Inflammatory macrophage (primary cell): ENCODE measurements at places on chromosomes 12 and 14.

GRCh38 chr14:50403419-50403818 is 6.7 kb upstream of the CDKL1 start:
- no peak for DNase-seq

DNA sequence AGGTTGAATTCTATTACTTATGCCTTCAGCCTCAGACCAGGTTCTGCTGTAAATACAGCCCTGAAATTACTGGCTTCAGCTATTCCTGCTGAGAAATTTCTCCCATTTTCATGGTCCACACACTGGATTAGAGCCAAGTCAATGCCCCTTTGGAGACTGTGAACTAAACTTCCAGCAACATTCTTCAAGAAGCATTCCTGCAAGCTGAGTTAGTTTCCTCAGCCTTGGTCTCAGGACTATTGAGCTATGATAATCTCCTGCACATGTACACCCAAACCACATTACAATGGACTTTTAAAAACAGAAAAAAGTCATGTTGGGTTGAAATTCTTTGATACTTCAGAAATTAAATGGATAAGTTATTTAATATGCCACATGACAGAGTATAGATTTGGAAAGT is 58.0 kb upstream of the AVPR1A start:
- no peak for DNase-seq

DNA sequence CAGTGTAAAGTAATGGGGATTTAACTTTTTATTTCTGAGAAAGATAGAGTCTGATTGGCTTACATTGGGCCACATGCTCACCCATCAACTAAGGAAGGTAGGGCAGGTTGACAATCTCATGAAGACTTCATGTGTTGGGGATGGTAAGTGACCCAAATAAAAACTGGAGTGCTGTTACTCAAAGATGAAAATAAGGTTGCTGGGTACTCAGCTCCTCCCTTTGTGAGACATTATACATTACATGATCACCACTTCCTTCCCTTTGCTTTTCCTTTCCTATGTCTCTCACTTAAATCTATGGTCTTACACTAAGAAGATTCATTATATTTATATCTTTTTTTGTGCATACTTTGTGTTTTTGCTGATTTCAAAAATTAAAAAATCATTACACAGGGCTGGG is 224.0 kb upstream of the PLXNC1 start:
- DNase-seq: no peak

DNA sequence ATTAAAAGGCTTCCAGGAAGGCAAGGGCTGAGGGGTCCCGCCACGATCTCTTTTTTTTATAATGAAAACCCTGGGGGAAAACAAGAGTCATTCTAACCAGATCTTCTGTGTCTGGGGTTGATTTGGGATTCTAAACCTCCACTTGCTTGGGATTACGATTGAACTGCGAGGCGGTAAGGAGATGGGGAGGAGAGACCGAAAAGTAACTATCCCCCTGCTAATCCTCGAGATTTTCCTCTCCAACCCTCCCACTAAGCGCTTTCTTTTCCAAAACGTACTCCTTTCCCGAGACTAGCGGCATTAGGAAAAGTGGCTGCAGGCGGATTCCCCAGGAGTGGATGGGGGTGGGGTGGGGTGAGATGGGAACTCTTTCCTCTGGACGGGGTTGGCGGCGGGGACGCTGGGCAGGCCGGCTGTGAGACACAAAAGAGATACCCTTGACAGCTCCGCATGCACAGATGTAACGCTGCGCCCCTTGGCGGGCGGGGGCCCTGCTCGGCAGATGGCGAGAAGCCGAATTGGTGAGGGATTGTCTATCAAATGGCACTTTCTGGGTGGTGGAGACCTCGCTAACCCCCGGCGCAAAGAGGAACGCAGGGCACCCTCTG is 830 bp upstream of the SRRM4 start:
- DNase-seq: no peak

- DNase-seq: no peak
Observed at GRCh38 chr14:23566778-23567185, 809 bp downstream of the AP1G2 start.

DNA sequence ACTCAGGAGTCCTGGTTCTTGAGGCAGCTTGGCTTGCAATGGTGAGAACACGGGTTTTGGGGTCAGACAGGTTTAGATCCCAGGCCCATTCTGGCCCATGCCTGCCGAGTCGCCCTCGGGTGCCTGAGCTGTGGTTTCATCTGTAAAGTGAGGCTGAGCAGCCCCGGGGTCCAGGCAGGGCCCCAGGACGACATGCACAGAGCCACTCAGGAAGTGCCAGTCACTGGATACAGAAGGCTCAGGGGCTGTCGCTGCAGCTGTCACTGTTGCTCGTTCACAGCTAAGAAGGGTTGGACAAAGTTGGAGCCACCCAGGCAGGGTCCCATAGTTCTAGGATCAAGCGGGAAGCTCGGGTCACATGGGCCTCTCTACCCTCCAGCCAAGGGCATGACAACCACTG is 403.1 kb downstream of the BCL11B start:
- no peak for DNase-seq

DNA sequence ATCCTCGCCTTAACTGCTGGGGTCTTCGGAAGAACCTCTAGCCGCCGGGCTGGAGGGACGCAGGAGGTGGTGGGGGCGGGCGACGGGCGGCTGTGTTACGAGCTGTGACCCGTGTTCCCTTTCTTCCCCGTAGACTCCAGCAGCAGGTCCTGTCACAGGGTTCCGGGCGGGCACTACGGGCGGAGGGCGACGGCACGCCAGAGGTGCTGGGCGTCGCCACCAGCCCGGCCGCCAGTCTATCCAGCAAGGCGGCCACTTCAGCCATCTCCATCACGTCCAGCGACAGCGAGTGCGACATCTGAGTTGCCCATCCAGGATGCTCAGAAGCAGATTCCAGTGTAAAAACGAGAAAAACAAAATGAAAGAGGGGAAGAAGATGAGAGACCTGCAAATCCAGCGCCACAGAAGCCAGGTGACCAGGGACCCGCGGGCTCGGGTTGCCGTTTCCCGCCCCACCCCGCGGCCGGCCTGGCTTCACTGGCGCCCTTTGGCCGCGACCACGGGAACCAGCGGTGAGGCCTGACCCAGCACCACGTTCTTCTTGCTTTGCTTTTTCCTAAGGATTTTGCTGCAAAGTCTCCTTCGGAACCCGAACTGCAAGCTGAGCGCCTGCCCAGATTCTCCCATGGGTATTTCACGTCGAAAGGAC is 2.1 kb downstream of the SIX6 start:
- DNase-seq: no peak

GRCh38 chr12:93766796-93767523 is 89.8 kb downstream of the CRADD start:
- DNase-seq: peak; percentile 60

DNA sequence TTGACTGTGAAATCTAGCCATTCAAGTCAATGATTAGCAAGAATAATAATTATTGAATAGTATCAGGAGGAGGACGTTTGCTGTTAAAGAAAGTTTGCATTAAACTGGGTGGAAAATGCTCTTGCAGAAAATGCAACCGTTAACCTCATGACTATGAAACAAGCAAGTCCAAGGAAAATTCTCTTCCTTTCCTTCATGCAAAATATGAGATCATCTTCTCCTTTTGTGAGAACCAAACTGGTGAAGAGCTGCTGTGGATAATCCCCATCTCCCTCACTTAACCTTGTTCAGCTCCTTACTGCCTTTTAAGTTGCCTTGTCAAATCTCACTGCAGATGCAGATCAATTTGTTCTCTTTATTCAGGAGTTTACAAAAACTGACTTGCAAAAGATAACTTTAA is 142.5 kb downstream of the BCAT1 start:
- peak; percentile 11 for DNase-seq

DNA sequence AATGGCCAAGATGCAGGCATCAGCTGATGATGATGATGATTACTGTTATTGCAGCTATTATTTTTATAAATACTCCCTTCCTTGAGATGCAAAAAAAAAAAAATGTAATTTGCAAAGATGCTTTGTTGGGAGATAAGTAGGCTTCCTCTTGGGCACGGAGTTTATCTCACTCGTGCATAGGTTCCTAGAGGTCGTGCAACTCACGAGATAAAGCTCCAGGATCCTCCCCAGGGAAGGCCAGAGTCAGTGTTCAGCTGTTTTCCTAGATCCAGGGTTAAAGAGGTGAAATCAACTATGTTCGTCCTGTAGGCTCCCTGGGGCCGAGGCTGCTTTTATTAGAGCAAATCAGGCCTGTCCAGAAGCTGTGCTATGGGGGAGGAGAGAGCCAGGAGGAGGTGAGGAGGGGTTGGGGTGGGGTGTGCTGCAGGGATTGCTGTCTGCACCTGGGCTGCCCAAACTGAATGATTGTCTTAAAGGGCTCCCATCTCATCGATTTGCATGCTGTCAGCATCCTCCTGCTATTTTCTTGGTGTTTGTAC is 270.3 kb downstream of the NRXN3 start:
- DNase-seq: no peak

DNA sequence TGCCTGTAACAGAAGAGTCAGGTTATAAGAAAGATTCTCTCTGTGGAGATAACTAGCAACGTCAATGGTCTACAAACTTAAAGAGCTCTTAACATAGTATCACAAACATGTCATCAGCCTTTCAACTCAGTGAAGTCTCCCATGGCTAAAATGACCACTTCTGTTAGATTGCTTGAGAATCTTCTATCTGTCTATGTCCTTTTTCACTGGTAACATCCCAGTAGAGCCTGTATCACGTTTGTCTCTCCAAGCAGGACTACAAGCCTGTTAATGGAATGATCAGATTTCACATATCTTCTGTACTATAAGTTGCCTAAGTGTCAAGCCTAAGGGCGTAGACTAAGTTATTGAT is 50.7 kb downstream of the SLC2A13 start:
- DNase-seq: no peak

DNA sequence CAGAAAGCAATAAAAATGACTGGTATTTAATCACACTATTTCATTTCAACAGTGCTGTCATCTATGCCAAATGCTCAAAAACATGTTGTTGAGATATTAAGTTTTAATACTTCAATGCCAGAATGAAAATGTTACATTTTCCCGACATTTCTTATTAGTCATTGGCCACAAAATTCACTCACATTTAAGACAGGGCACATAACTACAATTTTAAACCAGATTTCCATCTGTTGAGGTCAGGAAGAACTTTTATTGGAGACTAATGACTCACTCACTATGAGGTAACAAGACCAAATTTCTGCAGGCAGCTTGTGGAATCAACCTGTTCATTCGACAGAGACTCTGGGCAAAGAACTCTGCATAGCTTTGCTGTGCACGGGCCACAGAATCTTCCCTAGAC is 36.8 kb downstream of the PPTC7 start:
- peak; percentile 4 for DNase-seq

GRCh38 chr12:32483499-32483898 is 84.1 kb downstream of the FGD4 start:
- peak; percentile 89 for DNase-seq

DNA sequence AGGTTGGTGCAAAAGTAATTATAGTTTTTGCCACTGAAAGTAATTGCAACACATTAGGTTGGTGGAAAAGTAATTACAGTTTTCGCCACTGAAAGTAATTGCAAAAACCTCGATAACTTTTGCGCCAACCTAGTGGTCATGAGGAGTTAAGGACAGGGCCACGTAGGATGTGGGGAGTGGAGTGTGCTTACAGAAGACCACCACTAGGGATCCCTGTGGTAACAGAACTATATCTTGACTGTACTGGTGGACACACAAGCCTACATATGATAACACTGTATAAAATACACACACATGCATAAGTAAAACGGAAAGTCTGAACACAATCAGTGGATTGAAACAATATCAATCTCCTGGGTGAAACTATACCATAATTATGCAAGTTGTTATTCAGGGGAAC is 187.4 kb upstream of the ABCD2 start:
- no peak for DNase-seq

DNA sequence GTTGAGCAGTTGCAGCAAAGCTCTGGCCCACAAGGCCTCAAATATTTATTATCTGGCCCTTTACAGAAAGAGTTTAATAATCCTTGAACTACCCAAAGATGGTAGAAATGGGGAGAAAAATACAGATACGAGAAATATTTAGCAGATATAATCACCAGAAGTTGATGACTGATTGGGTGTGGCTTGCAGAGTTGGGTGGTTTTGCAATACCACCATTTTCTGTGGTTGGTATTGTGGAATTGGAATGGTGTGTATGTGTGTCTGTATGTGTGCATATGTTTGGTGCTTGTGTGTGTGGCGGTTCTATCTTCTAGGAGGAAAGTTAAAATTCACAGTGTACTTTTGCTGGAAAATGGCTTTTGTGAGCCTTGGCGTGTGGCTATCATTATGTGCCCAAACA is 85.4 kb upstream of the MANSC4 start:
- no peak for DNase-seq

DNA sequence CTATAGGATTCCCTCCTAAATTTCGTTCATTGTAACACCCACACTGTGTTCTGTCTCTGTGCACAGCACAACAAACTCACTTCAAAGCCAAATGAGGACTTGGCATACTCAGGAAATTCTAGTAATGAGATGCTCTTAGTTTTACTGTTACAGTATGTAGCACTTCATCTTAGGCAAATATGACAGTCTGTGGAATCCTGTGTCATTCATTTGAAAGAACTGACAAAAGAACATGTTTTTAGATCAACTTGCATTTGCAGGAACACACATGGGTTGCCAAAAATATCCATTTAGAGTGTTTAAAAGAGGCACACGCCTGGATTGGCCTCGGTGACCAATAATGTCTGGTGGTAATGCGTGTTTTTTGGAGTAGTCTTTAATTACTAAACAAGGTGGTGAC is 56.5 kb downstream of the PDE3A start:
- DNase-seq: no peak

GRCh38 chr12:57590864-57591781 is at the start of gene PIP4K2C:
TSS of gene PIP4K2C (plus strand) at chr12:57591192. CDS start at chr12:57591290, 98 bp downstream.
- DNase-seq: peak; percentile 65

GRCh38 chr14:68955164-68955850 is 23.8 kb downstream of the ACTN1 start:
- no peak for DNase-seq

GRCh38 chr12:32598688-32599087 is 80.4 kb upstream of the DNM1L start:
- DNase-seq: no peak

GRCh38 chr12:21913823-21914222 is 27.4 kb downstream of the ABCC9 start:
- no peak for DNase-seq

DNA sequence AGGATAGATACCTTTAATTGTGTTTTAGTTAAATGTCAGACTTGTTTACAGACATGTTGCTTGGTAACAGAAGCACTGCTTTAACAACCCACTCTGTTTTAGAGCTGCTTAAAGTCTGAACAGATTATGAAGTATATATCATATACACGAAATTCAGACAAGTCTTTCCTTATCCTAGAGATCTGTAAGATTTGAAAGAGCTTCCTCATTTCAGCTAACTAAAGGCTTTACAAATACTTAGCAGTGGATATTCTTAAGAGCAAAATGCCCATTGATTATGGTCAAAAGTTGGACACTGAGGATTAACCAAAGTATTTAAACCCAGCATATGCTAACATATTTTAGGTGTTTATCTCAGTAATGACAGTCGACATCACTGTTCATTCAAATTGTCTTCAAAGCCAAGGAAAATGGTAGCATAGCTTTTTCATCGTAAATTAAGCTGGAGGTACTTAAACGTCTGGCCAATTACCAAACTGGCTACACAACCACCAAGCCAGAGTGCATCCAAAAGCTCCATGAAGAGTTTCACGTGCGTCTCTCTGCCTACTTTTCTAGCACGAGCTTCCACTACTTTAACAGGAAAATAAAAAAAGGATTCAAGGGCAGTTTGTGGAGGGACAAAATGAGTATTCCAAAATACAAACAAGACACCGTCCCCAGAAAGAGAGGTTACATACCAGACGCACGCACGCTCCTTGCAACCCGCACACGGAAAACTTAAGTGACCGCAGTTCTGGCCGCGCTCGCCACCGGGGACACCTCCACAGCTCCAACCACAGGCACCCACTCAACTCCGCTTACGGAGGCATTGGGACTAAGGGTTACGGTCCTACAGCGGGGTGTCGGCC is 565 bp downstream of the CEP83 start:
- peak; percentile 47 for DNase-seq

GRCh38 chr12:80040075-80040738 is 59.1 kb upstream of the OTOGL start:
- no peak for DNase-seq
